ENCODE measurements at places on chromosomes 4 and X. TPM values are rescaled to one million over a fixed set of nuclear protein-coding genes. Genes with fewer than 3 reads are reported as not detected.

The ZCCHC12 gene
- not detected for total RNA-seq

DNA sequence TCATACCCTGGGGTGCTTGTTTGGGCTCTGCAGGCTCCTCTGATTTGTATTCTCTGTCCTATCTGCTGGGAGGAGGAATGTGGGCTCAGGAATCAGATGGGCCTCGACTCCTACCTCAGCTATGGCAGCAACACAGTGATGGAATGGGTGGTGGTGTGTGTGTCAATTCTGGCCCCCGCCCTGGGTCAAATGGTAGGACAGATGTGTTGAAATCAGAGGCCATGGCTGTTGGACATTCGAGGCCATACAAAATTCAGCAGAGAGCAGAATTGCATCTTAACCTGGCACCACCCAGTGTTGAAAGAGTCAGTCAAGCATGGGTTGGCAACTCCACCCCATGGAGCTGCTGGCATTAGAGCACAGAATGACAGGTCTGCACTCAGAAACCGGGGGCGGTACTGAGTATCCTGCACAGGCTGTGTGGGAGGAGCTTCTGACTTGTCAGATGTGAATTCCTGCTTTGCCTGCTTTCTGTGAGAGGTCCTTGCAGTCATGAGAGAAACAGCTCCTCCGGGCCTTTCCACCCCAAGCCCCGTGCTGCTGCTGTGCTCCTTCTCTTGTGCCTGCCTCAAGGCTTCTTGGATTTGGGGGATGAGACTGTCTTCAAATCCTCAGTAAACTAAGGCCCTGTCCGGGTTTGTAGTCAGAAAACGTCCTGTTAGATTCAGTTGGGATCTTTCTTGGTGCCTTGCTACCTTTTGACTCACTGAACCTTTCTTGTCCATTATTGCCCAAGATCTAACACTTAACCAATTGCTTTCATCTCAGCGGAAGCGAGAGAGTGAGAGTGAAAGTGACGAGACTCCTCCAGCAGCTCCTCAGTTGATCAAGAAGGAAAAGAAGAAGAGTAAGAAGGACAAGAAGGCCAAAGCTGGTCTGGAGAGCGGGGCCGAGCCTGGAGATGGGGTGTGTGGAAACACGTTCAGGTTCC is 13.0 kb downstream of the DKC1 start:
- H3K27me3 ChIP-seq, result no peaks in the 10 kb centered on the region
- H3K4me1 ChIP-seq, result peaks cover 19% of the 10 kb centered on the region
- H3K27ac ChIP-seq, result no peak overlapping the region
- peaks cover 35% of the 10 kb centered on the region for H3K36me3 ChIP-seq
- DNase-seq, result no peak
- H3K4me3 ChIP-seq, result no peak overlapping the region

- H3K4me1 ChIP-seq, result no peaks in the 10 kb centered on the region
- DNase-seq, result no peak
- H3K27ac ChIP-seq, result no peak overlapping the region
- no peaks in the 10 kb centered on the region for H3K36me3 ChIP-seq
- no peaks in the 10 kb centered on the region for H3K27me3 ChIP-seq
Measured at GRCh38 chr4:73721435-73721834, 18.9 kb upstream of the CXCL8 start.

- H3K4me3 ChIP-seq, result no peak overlapping the region
- H3K4me1 ChIP-seq, result no peaks in the 10 kb centered on the region
- no peak overlapping the region for H3K27ac ChIP-seq
- no peaks in the 10 kb centered on the region for H3K36me3 ChIP-seq
Measured at GRCh38 chr4:157389741-157390140, 169.2 kb downstream of the GRIA2 start.

GRCh38 chr4:113588895-113589668 is 172.5 kb downstream of the CAMK2D start:
- H3K36me3 ChIP-seq, result no peaks in the 10 kb centered on the region
- H3K27ac ChIP-seq, result no peak overlapping the region
- DNase-seq, result no peak
- H3K4me1 ChIP-seq, result peaks cover 3% of the 10 kb centered on the region

DNA sequence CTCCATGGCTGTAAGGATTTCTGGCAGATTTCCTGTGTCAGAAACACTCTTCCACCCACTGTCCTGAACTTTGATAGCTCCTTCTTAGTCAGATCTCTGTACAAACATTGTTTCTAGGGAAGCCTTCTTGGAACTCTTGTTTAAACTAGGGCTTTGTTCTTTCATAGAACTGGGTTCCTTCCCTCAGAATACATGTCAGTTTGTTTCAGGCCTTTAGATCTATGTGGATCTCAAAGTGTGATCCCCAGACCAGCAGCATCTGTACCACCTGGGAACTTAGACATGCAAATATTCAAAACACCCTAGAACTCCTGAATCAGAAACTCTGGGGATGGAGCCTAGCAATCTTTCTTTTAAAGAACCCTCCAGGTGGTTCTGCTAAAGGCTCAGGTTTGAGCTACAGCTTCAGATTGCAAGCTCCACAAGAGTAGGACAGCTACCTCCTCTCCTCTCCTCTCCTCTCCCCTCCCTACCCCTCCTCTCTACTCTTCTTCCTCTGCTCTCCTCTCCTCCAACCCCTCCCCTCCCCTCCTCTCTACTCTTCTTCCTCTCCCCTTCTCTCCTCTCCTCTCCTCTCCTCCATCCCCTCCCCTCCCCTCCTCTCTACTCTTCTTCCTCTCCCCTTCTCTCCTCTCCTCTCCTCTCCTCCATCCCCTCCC is 12.7 kb downstream of the RASSF6 start:
- no peaks in the 10 kb centered on the region for H3K27me3 ChIP-seq
- H3K36me3 ChIP-seq, result no peaks in the 10 kb centered on the region
- H3K4me3 ChIP-seq, result no peak overlapping the region
- DNase-seq, result no peak
- no peak overlapping the region for H3K27ac ChIP-seq
- H3K4me1 ChIP-seq, result peaks cover 17% of the 10 kb centered on the region

GRCh38 chr4:183263787-183264386 is 56.2 kb downstream of the CLDN22 start:
- no peaks in the 10 kb centered on the region for H3K36me3 ChIP-seq
- no peaks in the 10 kb centered on the region for H3K27me3 ChIP-seq
- H3K27ac ChIP-seq, result no peak overlapping the region

The MAGEA11 gene
- total RNA-seq, result not detected

DNA sequence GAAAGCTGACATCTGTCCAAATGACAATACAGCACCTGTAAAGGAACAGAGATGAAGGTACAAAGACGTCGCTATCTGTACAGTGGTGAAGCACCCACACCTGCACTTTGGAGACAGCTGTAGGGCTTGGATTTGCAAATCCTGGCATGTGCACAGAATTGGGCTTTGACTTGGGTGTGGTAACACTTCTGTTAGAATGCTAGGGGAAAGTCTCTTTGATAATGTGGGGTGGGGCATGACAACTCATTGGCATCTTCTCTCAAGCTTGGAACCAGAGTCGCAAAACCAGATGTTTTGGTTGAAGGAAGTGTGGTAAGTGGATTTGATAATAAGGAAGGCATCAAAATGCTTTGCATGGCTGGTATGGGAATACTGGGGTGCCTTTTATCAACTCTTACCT is 55.5 kb downstream of the VCX3B start:
- H3K27me3 ChIP-seq, result no peaks in the 10 kb centered on the region
- H3K36me3 ChIP-seq, result no peaks in the 10 kb centered on the region
- H3K4me3 ChIP-seq, result no peak overlapping the region

The PCDH18 gene
- not detected for total RNA-seq

DNA sequence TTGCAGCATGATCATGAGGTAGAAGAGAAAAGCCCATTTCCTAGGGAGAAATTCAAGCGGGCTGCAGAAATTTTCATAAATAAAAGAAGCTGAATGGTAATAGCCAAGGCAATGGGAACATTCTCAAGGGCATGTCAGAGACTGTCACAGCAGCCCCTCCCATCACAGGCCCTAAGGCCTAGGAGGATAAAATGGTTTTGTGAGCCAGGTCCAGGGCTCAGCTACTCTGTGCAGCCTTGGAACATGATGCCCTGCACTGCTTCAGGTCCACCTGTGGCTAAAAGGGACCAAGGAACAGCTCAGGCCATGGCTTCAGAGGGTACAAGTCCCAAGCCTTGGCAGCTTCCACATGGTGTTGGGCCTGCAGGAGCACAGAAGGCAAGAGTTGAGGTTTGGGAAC is 93.3 kb downstream of the DACH2 start:
- no peak overlapping the region for H3K27ac ChIP-seq
- H3K36me3 ChIP-seq, result no peaks in the 10 kb centered on the region
- H3K27me3 ChIP-seq, result no peaks in the 10 kb centered on the region
- H3K4me3 ChIP-seq, result no peak overlapping the region

DNA sequence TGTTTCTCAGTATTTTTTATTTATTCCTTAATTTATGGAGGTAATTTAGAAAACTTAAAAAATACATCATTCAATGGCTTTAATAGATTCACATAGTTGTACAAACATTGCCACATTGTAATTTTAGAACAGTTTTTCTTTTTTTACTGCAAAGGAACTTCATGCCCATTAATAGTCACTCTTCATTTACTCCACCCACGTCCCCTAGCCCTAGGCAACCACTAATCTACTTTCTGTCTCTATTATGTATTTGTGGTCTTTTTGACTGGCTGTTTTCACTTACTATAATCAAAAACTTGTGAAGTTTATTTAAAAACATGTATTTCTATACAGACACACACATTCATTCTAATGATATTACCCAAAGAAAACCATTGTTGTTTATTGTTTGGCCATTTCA is 664.8 kb downstream of the GRID2 start:
- no peak overlapping the region for H3K27ac ChIP-seq
- H3K27me3 ChIP-seq, result no peaks in the 10 kb centered on the region
- DNase-seq, result no peak
- H3K4me3 ChIP-seq, result no peak overlapping the region

The GAGE2A gene
- total RNA-seq, result not detected

The ADH7 gene
- not detected for total RNA-seq

- no peak overlapping the region for H3K4me3 ChIP-seq
- no peak for DNase-seq
- H3K36me3 ChIP-seq, result no peaks in the 10 kb centered on the region
- H3K27me3 ChIP-seq, result no peaks in the 10 kb centered on the region
Measured at GRCh38 chrX:21398426-21398825, 24.2 kb downstream of the CNKSR2 start.

- no peak overlapping the region for H3K4me3 ChIP-seq
- H3K4me1 ChIP-seq, result no peaks in the 10 kb centered on the region
- no peak overlapping the region for H3K27ac ChIP-seq
- no peak for DNase-seq
- no peaks in the 10 kb centered on the region for H3K36me3 ChIP-seq
Measured at GRCh38 chr4:22921936-22922335, 229.2 kb downstream of the GBA3 start.

DNA sequence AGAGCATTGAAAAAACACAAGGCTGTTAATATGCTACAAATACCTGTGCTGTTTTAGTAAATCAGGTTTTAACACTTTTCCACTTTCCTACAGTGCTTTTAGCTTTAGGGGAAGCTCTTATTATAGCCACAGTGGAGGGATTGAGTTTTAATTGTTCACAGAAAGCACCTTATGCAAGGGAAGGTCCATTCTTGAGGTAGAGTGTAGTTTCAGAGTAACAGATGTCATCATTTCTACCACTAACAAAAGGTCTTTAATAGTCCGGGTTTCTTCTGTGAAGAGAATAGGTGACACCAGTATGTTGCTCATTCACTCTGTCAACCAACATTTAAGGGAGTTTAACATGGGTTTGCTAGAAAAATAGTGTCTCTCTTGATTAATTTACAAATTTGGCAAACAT is 104.4 kb downstream of the STIM2 start:
- H3K27ac ChIP-seq, result no peak overlapping the region
- H3K4me3 ChIP-seq, result no peak overlapping the region
- H3K27me3 ChIP-seq, result no peaks in the 10 kb centered on the region
- DNase-seq, result no peak
- H3K4me1 ChIP-seq, result no peaks in the 10 kb centered on the region
- H3K36me3 ChIP-seq, result no peaks in the 10 kb centered on the region

GRCh38 chr4:142156256-142156655 is 519.9 kb downstream of the IL15 start:
- H3K36me3 ChIP-seq, result peaks cover 34% of the 10 kb centered on the region
- peaks cover 4% of the 10 kb centered on the region for H3K4me1 ChIP-seq
- H3K4me3 ChIP-seq, result no peak overlapping the region
- H3K27ac ChIP-seq, result no peak overlapping the region
- DNase-seq, result no peak

The PAGE5 gene
- 0.69 TPM for total RNA-seq

The RPA4 gene
- total RNA-seq, result 0.50 TPM

GRCh38 chrX:10360116-10360515 is 203.3 kb downstream of the CLCN4 start:
- H3K4me3 ChIP-seq, result no peak overlapping the region
- no peaks in the 10 kb centered on the region for H3K4me1 ChIP-seq
- DNase-seq, result no peak
- no peaks in the 10 kb centered on the region for H3K36me3 ChIP-seq
- H3K27ac ChIP-seq, result no peak overlapping the region

DNA sequence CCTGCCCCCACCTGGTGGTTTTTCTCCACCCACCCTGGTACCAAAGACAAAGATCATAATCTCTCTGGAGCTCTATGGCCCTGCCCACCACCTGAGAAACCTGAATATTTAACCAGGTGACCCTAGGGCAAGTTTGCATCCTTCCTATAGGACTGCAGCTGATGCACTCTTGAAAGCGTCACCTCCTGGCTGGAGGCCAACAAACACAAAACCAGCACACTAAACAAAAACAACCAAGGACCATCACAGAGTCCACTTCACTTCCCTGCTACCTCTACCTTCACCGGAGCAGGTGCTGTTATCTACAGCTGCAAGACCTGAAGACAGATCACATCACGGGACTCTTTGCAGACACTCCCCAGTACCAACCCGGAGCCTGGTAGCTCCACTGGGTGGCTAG is 296.7 kb upstream of the FGF13 start:
- H3K36me3 ChIP-seq, result no peaks in the 10 kb centered on the region
- no peak for DNase-seq
- no peak overlapping the region for H3K4me3 ChIP-seq
- H3K27me3 ChIP-seq, result no peaks in the 10 kb centered on the region

DNA sequence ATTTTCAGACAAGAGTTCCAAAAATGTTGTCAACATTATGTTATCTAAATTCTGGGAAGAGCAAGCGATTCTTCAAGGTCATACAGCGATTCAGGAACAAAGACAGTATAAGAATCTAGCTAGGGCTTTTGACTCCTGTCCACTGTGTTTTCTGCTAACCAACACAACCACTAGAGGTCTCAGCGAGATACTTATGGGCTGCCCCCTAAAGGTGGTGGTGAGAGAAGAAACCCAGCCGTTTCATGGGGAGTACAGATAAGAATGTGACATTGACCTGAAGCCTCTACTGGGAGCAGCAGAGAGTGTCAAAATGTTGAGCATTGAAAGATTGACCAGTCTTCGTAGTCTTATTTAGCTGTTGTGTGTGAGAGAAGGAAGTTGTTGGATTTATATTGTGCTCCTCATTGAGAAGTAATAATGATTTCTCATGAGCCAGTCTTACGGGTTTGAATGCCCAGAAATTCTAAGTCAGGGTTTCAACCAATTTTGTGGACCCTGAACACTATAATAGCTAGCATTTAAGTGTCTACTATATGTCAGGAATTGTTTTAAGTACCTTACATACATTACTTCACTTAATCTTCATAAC is 168.3 kb downstream of the SPRY1 start:
- no peak overlapping the region for H3K27ac ChIP-seq
- H3K4me1 ChIP-seq, result no peaks in the 10 kb centered on the region
- DNase-seq, result peak; percentile 46
- no peak overlapping the region for H3K4me3 ChIP-seq
- no peaks in the 10 kb centered on the region for H3K27me3 ChIP-seq

Data from CD4-positive, alpha-beta memory T cell (primary cell).